A549 (cell line): ENCODE measurements at places on chromosomes 1 and 21. TPM values are rescaled to one million over a fixed set of nuclear protein-coding genes. Genes with fewer than 3 reads are reported as not detected.

The FAM72B gene
- 12.5 to 13.3 TPM (median 12.5 TPM) in 3 replicates for polyA plus RNA-seq

- DNase-seq, result no peak
Observed at GRCh38 chr1:47232187-47232874, at the start of gene TAL1. TAL1 (minus strand) TSS chr1:47232225; CDS start chr1:47225888, 6,337 bp downstream.

- DNase-seq, result peak; percentile 48
Observed at GRCh38 chr1:192809307-192810252, 741 bp downstream of the RGS2 start.

- DNase-seq, result peak; percentile 76
Observed at GRCh38 chr1:108830119-108831008, 26.5 kb downstream of the AKNAD1 start.

GRCh38 chr1:41213341-41213740 is 28.8 kb downstream of the SCMH1 start:
- no peak for DNase-seq

DNA sequence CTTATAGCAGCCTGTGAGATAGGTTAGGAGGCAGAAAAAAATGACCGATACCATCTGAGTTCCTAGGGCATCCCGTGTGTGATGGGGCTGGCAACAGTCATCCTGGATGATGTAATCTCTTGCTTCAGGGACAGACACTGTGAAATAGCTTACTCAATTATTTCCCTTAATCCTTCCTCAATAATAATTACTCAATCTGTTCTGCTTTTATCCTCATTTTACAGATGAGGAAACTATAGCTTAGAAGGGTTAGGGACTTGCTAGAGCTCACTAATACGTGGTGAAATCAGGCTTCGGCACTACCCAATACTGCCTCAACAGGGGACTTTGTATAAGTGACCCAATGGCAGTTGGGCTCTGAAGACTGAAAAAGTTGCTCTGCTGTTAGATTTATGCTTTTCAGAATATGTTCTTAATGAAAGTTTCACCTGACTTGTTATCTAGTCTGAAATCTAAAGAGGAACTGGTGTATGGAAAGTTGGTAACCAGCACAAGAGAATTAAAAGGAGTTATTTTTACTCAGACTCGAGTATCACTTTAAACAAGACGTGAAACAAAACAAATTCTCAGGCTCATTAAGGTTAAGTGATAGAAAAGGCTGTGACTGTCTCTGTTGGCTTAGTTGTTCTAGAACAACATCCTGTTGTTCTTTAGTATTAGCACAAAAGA is 14.4 kb downstream of the CD55 start:
- DNase-seq, result no peak

The PEA15 gene
- 136 to 157 TPM (median 150 TPM) in 3 replicates for polyA plus RNA-seq

The IGFN1 gene
- 2.7 to 4.7 TPM (median 4.6 TPM) in 3 replicates for polyA plus RNA-seq

- DNase-seq, result peak; percentile 68
Observed at GRCh38 chr1:204445860-204446412, 34.3 kb upstream of the PPP1R15B start.

The UBE2U gene
- polyA plus RNA-seq, result not detected in 3 replicates

The GBP4 gene
- not detected in 3 replicates for polyA plus RNA-seq

- no peak for DNase-seq
Observed at GRCh38 chr1:174075245-174075692, 53.1 kb upstream of the RC3H1 start.

- no peak for DNase-seq
Observed at GRCh38 chr1:153428073-153428638, 11.8 kb downstream of the S100A7A start.

The CNR2 gene
- polyA plus RNA-seq, result not detected in 3 replicates

The GPR37L1 gene
- 0.08 to 0.09 TPM (median 0.09 TPM) in 3 replicates for polyA plus RNA-seq

The KLF17 gene
- polyA plus RNA-seq, result 0.22 to 0.41 TPM (median 0.40 TPM) in 3 replicates

DNA sequence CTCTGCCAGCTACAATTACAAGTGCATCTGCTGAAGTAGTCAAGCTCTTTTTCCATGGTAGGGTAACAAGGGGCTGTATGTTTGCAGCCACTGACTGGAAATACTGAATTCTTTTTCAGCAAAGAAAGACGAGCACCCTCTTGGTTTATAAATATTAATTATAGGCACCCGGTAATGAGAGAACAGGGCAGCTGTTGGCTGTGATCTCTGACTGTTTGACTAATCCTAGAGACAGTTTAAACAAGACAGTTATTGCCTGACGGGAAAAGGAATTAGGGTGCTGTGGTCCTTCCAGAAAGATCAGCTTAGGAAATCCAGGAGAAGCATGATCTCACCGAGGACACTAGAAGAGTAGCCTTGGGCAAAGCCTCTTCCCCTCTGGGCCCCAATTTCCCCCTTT is 183.7 kb upstream of the ZC3H12A start:
- no peak for DNase-seq

DNA sequence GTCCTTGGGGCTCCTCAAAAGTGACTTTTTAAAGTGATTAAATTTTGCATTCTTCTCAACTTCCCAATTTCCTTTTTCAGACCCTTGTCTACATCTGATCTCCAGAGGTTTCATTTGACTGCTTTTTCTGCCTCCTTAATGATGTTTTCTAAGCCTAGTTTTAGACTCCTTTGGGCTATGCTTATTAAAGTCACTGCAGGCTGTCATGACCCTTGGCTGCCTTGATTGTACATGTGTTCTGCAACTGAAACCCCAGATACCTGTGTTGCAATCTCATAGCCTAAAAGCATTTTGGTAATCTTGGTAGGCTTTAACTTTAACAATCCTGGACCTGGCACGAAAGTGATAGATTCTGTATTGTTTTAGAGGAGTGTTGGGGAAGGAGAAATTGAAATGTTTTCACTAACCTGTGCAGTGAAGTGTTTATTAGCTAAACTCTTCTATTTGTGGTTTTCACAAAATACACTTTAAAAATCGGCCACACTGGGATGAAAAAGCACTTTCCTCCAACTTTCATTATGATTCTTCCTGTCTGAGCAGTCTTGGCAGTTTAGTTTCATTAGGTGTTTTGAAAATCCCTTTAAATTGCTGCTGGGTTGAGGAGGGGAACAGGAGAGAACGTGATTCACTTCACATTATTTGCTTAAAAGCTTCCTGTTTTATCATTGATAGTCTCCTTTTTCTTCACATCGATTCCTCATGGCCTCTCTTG is 4.9 kb downstream of the MACO1 start:
- DNase-seq, result no peak

DNA sequence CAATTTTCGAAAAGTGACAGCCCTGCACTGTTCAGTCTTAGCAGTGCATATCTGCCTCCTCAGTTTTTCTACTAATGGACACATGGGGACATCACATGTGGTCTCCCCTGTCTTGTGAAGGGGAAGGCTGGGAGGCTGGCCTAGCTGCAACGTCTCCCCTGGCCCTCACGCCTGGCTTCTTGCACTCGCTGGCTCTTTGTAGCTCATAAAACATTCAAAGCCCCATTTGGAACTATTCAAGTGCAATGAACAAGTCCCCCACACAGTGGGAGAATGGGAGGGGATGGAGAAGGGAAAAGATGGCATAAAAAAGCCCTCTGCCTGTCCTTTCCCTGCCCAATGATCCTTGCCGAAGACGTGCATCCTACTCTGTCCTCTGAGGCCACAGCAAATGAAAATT is 73.6 kb downstream of the PGBD5 start:
- no peak for DNase-seq

DNA sequence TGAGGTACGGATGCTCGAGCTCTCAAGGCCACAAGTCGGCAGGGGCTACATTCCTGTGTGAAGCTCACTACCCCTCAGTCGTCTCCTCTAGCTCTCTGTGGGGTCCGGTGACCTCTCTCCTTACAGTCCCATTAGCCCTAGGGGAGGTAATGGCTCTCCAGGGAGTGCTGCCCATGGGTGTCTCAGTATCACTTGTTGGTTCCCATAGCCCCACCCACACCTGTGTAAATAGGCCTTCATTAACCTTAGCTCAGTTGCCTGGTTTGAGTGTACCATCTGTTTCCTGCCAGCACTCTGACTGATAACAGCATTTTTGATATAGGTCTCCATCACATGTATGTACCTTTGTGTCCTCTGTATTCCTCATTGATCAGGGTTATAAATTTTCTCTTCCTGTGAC is 133.2 kb upstream of the KCNJ15 start:
- DNase-seq, result no peak

The SH3BGR gene
- polyA plus RNA-seq, result 1.0 to 2.0 TPM (median 1.8 TPM) in 3 replicates

The DMBX1 gene
- 1.1 to 2.2 TPM (median 1.7 TPM) in 3 replicates for polyA plus RNA-seq

The OVAAL gene
- polyA plus RNA-seq, result 0.08 to 0.12 TPM (median 0.09 TPM) in 3 replicates

GRCh38 chr1:6118415-6118814 is 61.7 kb downstream of the CHD5 start:
- DNase-seq, result no peak

GRCh38 chr1:236502579-236502971 is 21.2 kb upstream of the LGALS8 start:
- DNase-seq, result peak; percentile 70

DNA sequence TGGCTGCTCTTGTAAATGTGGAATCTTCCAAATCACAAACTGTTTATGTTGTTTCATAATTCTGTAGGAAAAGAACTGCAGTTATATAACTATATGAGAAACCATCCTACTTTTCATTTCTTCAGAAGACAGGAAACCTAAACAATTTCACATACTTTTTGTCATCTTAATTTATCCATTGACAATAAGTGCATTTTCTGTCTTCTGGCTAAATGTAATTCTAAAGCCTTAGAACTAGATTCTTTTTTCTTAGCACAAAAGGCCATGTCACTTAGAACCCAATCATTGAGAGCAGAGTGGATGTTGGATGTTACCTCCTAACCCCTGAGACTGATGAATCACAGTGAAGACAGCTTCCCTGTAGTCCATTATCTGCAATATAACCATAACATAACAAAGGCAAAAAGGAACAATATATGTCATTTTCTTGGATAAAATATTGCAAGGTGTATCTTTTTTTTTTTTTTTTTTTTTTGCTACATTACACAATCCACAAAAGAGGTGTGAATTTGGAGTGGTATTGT is 410.2 kb upstream of the PRMT6 start:
- no peak for DNase-seq
